Calu3 (cell line): ENCODE measurements at places on chromosomes 12 and 14. TPM values are rescaled to one million over a fixed set of nuclear protein-coding genes. Genes with fewer than 3 reads are reported as not detected.

Gene MYF6
- total RNA-seq = not detected in 2 replicates

Gene TMEM119
- not detected in 2 replicates for total RNA-seq

Gene VRTN
- total RNA-seq = not detected in 2 replicates

Gene SLC6A15
- not detected in 2 replicates for total RNA-seq

Gene TWF1
- total RNA-seq = 67.4 and 75.8 TPM in 2 replicates

Gene VWF
- total RNA-seq = not detected in 2 replicates

Gene B4GALNT3
- total RNA-seq = 15.9 and 19.3 TPM in 2 replicates

Gene GDF11
- 5.3 and 6.7 TPM in 2 replicates for total RNA-seq

Gene CCT2
- total RNA-seq = 379 and 410 TPM in 2 replicates

Gene DUSP16
- 23.4 and 25.8 TPM in 2 replicates for total RNA-seq

Gene AQP2
- not detected in 2 replicates for total RNA-seq

Gene PRKD1
- total RNA-seq = 9.1 and 9.7 TPM in 2 replicates

Gene OTX2
- not detected in 2 replicates for total RNA-seq

Gene KLRK1
- not detected in 2 replicates for total RNA-seq

Gene BBS10
- 11.7 and 13.7 TPM in 2 replicates for total RNA-seq

Gene SLC6A13
- 3.5 and 4.8 TPM in 2 replicates for total RNA-seq

Gene TXNDC16
- 3.5 and 4.0 TPM in 2 replicates for total RNA-seq

Gene FAR2
- 20.8 and 24.0 TPM in 2 replicates for total RNA-seq

Gene FBXO34
- total RNA-seq = 30.0 and 34.5 TPM in 2 replicates

Gene KRT78
- total RNA-seq = 0.59 and 0.69 TPM in 2 replicates

Gene STXBP6
- 6.4 and 7.9 TPM in 2 replicates for total RNA-seq
